ENCODE measurements at places on chromosomes 5 and 9.

- DNase-seq, result no peak
Measured at GRCh38 chr5:143271431-143271830, 132.1 kb downstream of the NR3C1 start.

GRCh38 chr5:80069251-80069800, 34.2 kb downstream of the THBS4 start:
- no peak for DNase-seq

- no peak for DNase-seq
Measured at GRCh38 chr5:17898766-17899165, 264.5 kb downstream of the TAF11L14 start.

DNA sequence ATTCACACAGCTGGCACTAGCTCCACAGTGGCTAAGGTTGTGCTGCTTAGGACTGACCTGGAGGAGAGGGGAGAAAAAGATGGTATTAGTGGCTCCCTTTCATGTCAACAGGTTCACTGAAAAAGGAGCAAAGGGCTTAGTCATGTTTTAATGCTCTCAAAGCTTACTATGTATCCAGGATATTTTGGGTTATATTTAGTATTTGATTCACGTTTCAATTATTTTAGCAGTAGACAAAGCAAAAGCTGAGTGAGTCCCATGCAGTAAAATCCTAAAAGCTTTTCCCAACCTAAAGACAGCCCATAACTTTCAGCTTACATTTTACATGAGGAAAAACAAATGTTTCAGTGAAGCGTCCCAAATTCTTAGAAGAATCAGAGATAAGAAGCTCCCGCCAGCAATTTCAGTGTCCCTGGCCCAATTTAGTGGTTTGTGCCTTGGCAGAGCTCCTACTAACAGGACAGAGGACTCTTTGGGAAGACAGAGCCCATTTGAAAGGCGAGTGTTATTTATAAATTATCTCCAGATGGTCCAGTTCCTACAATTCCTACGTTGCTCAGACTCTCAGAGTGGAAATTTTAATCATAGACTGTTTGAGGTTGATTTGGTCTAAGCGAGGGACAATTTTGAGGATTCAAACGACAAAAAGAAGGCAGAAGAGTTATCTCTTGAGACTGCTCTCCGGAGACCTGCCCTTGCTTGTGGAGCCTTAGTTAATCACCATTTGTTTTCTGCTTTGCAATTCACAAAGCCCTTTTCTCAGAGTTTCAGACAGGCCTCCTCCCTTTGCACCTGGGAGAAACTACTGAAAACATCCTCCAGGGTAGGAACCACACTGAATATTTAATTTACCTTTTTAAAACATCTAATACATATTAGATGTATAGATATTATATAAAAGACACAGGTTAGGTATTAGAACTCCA, 225.0 kb upstream of the ANKRD55 start:
- no peak for DNase-seq

GRCh38 chr5:114317751-114318150, 44.1 kb upstream of the KCNN2 start:
- DNase-seq, result no peak

DNA sequence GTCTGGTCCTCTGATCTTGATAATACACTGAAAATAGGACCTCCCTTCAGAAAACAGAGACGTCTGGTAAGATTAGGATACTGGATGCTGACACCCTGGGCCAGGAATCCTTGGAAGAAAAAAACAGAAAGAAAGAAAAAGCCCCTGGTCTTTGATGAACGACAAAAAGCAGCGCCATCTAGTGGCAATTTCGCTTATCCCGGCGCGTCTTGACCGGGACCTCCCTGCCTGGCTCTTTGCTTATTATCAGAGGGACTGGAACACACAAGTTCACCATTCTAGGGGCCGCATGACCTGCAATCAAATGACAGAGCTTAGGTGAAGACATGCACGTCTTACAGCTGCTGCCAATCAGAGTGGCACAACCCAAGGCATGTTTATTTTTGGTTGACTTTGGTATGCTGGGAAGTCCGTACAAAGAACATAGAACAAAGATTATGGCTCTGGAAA, 114.9 kb upstream of the NFIB start:
- peak; percentile 70 for DNase-seq

GRCh38 chr9:80086822-80087345, 515.1 kb downstream of the TLE4 start:
- DNase-seq, result no peak

GRCh38 chr5:92864591-92864990, 716.4 kb downstream of the NR2F1-AS1 start:
- DNase-seq, result no peak

DNA sequence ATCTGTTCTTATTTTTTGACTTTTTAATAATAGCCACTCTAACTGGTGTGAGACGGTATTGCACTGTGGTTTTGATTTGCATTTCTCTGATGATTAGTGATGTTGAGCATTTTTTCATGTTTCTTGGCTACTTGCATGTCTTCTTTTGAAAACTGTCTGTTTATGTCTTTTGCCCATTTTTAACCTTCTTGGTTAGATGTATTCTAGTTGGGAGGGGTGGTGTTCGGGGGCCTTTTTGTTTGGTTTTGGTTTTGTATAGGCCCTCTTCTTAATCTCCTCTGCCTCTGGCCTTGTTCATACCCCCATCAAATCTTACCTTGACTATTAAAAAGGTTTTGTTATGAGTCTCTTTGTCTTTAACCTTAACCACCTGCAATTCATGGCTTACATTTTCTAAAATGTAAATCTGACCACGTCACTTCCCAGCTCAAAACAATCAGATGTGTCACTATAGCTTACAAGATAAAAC, 107.8 kb upstream of the NR4A3 start:
- no peak for DNase-seq

- DNase-seq, result peak; percentile 49
Measured at GRCh38 chr5:78647351-78647818, 1.2 kb downstream of the LHFPL2 start.

DNA sequence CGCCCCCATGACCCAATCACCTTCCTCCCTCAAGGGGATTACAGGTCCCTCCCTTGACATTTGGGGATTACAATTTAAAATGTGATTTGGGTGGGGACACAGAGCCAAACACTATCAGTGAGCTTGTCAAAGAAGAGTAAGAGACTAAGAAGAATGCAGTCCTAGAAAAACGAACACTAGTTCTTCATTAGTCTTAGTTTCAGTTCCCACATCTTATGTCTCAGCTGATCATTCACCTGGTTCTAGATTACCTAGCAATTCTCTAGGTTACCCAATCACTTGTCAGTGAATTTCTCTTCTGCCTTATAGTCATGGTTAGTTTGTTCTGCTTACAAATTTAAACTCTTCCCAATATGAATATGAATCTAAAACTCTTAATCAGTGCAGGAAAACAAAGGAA, 251.5 kb downstream of the COX7C start:
- DNase-seq, result no peak

- DNase-seq, result no peak
Measured at GRCh38 chr5:172038167-172038566, 31.7 kb upstream of the FBXW11 start.

- no peak for DNase-seq
Measured at GRCh38 chr9:12680341-12680740, 12.8 kb upstream of the TYRP1 start.

DNA sequence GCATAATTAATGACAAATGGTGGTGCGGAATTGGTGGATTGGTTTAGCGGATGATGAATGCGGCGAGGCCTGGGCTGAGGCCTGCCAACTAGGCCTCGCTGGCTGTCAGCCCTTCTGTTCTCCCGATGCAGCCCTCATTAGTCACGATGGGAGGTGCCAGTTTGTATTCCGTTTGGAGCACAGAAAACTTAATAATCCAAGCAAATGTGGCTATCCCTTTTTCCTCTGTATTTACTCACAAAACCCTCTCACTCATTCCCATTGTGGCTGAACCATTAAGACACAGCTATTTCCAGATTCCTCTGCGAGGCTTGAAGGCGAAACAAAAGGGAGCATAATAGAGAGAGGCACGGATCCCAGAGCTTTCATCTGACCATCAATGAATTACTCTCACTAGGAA, 114.3 kb downstream of the MVB12B start:
- DNase-seq, result no peak

GRCh38 chr5:54537725-54538124, 20.2 kb downstream of the SNX18 start:
- no peak for DNase-seq

DNA sequence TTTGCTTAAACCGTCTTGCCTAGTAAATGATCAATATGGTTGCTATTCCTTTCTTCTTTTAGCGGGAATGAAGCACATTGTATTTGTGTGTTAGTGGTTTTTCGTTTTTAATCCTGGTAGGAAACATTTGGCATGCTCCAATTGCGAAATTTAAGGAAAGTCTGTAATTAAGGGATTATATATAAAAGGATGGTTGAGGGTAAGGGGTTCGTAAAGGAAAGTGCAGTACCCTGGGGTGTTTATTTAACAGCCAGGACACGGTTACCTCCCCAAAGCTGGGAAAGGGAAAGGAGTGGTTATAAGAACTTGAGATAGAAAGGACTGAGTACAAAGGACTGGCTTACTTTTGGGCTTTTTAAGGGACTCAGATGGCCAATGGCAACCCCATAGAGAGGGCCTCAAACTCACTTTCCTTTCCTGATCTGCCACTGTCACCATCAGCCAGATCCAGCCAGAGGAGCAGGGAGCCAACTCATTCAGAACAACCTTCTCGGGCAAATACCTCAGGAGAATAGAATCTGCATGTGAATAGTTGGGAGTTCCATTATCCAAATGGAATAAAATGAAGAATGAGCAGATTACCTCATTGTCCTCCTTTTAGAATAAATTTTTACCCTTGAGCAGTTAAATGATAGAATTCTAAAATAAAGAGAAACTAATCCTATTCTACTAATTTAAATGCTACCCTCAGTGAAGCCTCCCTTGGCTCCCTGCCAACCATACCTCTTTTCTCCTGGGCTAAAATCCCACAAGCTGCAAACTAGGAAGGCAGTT, 117.7 kb downstream of the SNCAIP start:
- DNase-seq, result no peak
